Left kidney (tissue), 8 donors: ENCODE measurements at places on chromosomes 5 and 9. TPM values are rescaled to one million over a fixed set of nuclear protein-coding genes. Genes with fewer than 3 reads are reported as not detected.

NRG2 gene
- polyA plus RNA-seq, result 0.88 TPM

CLIC3 gene
- polyA plus RNA-seq, result not detected

PCDHA6 gene
- 0.38 TPM for polyA plus RNA-seq

FGFR4 gene
- polyA plus RNA-seq, result 66.8 TPM

PPP6C gene
- polyA plus RNA-seq, result 61.9 TPM
